ENCODE measurements at places on chromosomes 7 and 10.

GRCh38 chr7:22596763-22597400, 96.9 kb upstream of the STEAP1B start:
- DNase-seq, result no peak

- no peak for DNase-seq
Measured at GRCh38 chr10:95745501-95745900, 10.5 kb upstream of the ENTPD1 start.

DNA sequence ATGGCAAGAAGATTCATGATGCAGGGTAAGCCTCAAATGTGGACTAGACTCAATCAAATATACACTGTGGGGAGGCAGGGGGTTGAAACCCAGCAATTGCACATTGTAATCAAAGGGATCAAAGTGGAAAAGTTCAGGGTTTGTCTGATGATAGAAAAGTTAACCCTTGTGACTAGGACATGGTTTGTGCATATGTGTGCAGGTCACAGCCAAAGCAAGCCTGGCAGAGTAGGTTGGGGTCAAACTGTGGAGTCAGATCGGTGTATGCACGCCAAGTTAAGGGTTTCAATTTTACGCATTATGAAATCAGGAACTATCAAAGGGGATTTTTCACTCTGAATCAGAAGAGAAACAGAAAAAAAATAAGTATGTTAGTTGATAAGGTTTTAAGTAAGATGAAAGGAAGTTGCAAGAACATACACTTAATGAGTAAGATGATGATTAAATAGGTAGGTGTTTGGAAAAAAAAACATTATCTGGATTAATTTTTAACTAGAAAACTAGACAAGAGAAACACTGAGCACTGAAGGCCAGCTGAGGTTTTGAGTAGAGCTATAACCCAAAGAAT, 188.3 kb downstream of the DGKB start:
- DNase-seq, result no peak

GRCh38 chr10:119095640-119096039, 8.3 kb upstream of the DENND10 start:
- no peak for DNase-seq

DNA sequence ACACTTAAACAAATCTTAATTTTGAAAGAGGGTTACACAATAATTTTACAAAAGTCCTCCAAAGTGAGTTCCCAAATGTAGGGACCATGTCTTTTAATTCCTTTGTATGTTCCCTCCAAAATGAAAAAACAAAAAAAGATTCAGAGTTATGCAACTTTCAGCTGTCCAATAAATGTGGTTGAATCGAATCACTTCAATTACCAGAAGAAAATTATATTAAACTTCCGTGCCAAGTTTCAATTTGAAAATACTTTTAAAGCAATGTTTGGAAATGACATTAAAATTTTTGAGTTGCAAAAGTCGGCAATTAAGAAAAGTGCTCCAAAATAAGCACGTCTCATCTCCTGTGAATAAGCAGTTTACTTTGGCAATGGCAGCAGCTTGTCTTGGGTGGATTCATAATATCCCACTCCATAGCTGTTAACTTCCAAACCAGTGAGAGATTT, 60.3 kb upstream of the C1GALT1 start:
- no peak for DNase-seq

- DNase-seq, result no peak
Measured at GRCh38 chr7:98831641-98832221, 38.1 kb downstream of the TMEM130 start.

Data from CD4-positive, alpha-beta T cell treated with Interferon gamma for 1 hour (primary cell).